ENCODE measurements at places on chromosomes 13 and 19.

DNA sequence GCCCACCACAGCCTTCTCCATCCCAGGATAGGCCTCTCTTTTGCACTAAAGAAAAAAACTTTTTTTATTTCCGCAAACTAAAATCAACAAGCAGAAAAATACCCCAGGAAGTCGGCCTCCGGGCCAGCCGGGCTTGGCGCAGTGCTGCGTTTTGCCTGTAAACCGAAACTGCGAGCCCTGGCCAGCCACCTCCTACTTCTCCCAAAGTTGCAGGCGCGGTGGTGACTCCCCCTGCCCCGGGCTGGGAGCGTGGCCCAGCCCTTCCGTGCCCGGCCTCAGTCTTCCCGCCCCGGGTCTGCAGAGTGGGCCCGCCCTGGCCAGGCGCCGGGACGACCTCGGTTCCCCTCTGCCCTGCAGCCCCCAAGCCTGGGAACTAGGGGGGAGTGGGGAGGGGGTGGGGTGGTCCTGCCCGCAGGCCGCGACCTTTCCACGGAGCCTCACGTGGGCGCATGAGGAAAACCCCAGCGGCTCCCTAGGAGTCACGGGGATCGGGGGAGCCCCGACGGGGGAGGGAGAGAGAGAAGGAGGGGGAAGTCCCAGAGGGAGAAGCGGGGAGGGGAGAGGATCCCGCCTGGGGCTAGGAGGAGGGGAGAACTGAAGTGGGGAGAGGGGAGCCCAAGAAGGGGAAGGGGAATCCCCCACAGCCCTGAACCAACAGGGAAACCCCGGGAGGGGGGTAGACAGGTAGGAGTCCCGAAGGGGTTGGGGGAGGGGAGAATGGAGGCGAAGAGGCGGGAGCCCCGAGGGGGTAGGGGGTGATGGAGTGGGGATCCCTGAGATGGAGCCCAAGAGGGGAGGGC lies 3.0 kb downstream of the GADD45B start:
- DNase-seq = no peak

GRCh38 chr13:90776051-90776748 lies 571.3 kb upstream of the MIR17HG start:
- no peak for DNase-seq

GRCh38 chr13:107554460-107554859 lies 660.9 kb downstream of the LIG4 start:
- no peak for DNase-seq

GRCh38 chr13:108200781-108201398 lies 14.4 kb downstream of the LIG4 start:
- no peak for DNase-seq

DNA sequence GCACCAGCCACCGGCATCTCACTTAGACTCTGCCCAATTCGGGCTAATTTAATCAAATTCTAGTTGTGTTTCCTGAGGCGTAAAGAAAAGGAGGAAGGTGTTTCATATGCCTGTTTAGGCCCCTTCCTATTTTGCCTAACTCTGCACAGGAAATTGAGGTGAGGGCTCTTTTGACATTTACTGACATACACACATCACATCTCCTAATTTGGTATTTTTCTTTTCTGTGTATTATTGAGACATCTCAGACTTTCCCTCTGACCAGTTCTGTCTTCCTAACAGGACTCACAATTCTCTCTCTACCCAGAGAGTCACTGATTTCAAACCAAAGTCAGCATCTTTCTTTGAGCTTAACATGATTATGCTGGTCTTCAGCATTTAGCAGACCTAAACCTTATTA lies 7.9 kb downstream of the CEACAM3 start:
- DNase-seq = no peak

DNA sequence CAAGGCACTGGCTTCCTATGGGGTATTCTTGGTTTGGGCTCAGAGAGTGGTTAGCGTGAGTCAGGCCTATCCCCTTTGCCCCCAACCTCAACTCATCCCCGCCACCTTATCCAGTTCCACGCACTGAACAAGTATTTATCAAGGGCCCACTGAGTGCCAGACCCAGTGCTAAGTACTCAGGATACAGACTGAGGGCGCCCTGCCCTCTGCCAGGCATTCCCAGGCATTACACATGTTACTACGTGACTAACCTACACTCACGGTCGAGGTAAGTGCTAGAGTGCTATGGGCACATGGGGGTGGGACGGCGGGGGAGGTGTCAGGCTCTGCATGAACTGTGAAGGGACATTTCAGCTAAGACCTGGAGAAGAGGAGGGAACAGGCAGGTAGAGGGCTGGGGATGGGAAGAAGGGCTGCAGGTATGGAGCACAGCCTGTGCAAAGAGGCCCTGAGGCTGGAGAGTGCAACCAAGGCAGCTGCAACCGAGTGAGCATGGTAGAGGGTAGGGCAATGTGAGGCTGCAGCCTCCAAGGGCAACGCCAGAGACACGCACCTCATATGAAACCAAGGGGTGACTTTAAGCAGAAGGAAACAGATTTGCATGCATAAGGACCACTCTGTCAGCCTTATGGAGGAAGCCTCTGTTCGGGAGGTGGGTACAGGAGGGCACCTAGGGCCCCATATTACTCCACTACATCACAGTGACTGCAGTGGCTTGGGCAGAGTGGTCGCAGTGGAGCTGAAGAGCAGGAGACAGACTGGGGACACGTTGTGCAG lies 22.5 kb downstream of the DHRS12 start:
- DNase-seq = no peak

DNA sequence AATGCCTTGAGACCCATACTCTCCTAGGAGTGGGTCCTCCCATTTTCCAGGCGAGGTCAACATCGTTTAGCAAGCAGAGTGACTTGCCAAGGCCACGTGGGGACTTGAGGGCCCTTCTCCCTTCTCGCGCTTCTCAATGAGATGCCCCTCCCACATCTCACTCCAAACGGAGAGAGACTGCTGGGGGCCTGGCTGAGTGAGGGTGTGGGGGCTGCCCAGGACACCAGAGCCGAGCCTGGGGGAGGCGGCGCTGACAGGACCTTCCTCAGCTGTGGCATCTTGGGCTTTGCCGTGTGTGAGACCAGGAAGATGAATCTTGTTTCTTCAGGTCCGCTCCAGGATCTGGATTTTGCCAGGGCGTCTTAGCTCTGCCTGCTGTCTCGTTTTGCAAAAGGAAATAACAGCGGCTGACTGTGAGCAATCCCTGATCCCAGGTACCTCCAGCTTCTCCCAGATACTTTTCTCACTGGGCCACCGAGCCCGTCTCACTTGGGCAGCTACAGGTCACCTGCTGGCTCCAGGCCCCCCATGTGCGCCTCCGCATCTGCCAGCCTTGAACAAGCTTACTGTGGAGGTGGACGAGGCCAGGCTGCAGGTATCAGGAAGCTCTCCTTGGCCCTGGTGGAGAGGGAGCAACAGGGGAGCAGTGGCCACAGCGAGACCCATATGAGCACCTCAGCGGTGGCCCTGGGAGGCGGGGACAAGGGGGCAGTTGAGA lies 6.0 kb downstream of the COX6B2 start:
- no peak for DNase-seq

DNA sequence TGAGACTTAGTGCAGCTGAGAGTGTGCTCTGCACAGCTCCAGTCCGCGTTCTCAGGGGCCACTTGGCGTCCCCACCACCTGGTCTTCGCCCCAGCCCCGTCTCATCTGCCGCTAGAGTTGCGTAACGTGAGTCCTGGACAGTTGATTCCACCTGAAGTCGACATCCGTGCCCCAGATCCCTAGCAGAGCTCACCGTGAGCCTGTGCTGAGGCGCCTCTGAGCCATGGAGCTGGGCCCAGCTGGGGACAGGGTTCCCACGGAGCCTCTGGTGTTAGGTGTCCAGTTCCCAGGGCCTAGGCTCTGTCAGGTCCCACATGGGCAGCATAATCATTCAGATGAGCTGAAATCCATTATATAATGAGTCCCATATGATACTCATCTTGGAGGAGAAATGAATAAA lies 147.1 kb upstream of the SOX1 start:
- DNase-seq = no peak

- no peak for DNase-seq
These were observed 34.6 kb downstream of the CRTC1 start for GRCh38 chr19:18718015-18718526.

DNA sequence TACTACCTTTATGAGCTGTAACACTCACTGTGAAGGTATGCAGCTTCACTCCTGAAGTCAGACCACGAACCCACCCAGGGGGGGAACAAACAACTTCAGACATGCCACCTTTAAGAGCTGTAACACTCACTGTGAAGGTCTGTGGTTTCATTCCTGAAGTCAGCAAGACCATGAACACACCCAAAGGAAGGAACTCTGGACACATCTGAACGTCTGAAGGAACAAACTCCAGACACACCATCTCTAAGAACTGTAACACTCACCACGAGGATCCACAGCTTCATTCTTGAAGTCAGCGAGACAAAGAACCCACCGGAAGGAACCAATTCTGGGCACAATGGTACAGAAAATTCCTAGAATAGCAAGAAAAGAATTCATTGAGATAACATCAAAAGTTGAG lies 1796.5 kb upstream of the MIR17HG start:
- DNase-seq = no peak

GRCh38 chr19:611481-611868 lies 21.8 kb downstream of the HCN2 start:
- DNase-seq = peak; percentile 43

GRCh38 chr19:8609279-8610040 lies 1.1 kb downstream of the ADAMTS10 start:
- no peak for DNase-seq

Data from stimulated activated CD4-positive, alpha-beta T cell treated with anti-CD3 and anti-CD28 coated beads, TNF-alpha, amount 100 ng/mL, for 4 hours (primary cell).